ENCODE measurements at places on chromosomes 4 and X.

GRCh38 chrX:18899796-18900380 is 84.0 kb downstream of the PHKA2 start:
- no peak for DNase-seq

GRCh38 chr4:174495626-174496025 is 26.7 kb downstream of the HPGD start:
- DNase-seq = no peak

- DNase-seq = no peak
Measured at GRCh38 chr4:3257103-3257555, 8.2 kb downstream of the MSANTD1 start.

DNA sequence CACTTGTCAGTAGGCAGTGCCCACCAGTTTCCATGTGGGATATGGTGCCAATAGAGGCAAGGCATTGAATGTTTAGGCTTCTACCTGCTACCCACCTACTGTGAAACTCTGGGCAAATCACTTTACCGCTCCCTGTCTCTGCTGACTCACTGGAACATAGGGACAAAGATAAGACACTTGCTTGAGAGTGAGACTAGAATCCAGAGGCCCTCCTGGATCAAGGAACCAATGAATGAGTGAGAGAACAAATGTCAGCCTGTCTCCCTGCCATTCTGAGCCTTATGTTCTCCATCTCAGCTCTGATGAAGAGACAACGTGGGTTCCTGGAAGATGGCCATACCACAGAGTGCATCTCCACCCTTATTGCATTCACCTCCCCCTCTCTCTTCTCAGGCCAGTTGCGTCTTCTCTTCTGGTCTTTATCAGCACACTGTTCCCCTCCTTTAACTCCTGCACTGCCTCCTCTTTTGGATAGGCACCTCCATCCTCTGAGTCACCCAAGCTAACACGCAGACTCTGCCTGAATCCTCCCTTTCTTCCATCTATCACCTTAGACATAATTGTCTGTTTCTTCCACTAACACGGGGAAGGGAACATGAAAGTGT is 15.4 kb upstream of the PRRG3 start:
- DNase-seq = no peak

DNA sequence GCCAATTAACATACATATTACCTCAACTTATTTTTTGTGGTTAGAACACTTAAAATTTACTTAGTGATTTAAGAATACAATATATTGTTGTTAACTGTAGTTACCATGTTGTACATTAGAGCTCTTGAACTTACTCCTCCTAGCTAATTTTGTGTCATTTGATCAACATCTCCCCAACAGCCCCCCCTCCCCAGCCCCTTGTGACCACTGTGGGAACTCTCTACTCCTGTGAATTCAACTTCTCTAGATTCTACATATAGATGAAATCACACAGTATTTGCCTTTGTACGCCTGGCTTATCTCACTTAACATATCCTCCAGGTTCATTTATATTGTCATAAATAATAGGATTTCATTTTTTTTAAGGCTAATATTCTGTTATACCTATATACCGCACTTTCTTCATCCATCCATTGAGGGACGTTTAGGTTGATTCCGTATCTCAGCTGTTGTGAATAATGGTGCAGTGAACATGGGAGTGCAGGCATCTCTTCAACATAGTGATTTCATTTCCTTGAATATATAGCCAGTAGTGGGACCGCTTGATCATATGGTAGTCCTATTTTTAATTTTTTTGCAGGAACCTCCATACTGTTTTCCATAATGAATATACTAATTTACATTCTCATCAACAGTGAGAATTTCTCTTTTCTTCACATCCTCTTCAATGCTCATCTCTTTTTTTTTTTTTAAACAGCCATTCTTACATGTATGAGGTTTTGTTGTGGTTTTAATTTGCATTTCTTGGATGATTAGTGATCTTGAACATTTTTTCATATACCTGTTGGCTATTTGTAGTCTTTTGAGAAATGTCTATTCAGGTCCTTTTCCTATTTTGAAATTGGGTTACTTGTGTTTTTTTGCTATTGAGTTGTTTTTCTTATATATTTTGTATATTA is 66.8 kb downstream of the RAPGEF2 start:
- no peak for DNase-seq
